NCI-H187 (cell line): ENCODE measurements at places on chromosomes 6 and 20.

- no peak for DNase-seq
Measured at GRCh38 chr6:143262859-143263258, 187.6 kb downstream of the ADAT2 start.

- no peak for DNase-seq
Measured at GRCh38 chr6:26033941-26034354, 53.3 kb upstream of the HFE start.

- DNase-seq: no peak
Measured at GRCh38 chr20:57434390-57434700, 43.1 kb downstream of the RBM38 start.

GRCh38 chr6:147942363-147942762 lies 400.3 kb upstream of the SASH1 start:
- no peak for DNase-seq

DNA sequence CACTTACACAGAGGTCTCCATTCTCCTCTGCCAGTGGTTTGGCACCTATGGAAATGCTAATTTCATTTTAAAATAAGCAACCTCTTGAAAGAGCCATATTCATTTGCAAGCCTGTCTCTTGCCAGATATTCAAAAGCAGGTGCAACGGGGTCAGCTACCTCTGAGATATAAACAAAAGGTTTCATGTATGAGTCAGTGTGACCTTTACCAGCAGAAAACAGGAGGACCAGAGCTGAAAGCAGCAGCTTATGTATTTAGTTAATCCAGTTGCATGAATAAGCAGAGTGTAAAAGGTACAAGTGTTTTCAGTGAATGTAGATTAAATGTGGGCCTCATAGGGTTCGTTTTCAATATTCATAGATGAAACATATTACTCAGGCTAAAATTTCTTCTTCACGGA lies 56.0 kb downstream of the TENT5A start:
- no peak for DNase-seq

DNA sequence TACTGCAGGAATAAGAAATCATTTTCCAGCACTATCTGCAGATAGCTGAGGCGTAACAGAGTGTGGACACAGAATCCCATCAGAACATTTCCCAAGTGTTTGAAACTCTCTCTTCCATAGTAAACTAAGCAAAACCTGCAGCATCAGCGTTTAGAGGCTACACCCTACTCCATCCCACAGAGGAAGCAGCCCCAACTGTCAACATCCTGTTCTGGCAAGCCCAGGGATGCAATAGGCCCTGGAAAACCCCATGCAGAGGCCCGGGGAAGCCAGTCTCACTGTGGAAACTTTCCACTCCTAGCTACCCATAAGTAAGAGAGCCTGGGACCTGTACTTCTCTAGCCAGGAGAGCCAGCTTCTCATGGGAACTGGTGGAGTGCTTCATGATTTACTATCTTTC lies 129.4 kb downstream of the LY86 start:
- no peak for DNase-seq

- no peak for DNase-seq
Measured at GRCh38 chr6:83613378-83613777, 95.5 kb downstream of the SNAP91 start.

DNA sequence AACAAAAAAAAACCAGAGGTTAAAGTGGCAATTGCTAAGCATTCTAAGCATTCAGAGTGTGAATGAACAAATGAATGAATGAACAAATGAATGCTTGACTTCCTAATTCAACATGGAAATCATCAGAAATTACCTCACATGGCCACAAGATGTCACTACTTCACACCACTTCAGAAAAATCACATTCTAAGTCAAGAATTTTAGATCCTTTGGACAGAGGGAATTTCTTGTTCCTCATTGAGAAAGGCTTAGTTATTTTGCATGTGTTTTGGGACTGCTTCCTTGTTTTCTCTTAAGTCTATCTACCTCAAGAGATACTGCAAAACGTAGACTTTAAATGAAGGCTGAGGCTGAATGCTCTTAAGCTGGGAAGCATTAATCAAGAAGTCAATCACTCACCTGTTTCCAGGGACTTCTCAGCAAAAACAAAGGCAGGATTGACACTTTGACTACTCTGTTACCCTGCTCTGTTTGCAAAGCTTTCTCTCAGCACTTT lies 120.2 kb downstream of the MBOAT1 start:
- no peak for DNase-seq

- no peak for DNase-seq
Measured at GRCh38 chr6:26575494-26575939, 21.2 kb upstream of the ABT1 start.

DNA sequence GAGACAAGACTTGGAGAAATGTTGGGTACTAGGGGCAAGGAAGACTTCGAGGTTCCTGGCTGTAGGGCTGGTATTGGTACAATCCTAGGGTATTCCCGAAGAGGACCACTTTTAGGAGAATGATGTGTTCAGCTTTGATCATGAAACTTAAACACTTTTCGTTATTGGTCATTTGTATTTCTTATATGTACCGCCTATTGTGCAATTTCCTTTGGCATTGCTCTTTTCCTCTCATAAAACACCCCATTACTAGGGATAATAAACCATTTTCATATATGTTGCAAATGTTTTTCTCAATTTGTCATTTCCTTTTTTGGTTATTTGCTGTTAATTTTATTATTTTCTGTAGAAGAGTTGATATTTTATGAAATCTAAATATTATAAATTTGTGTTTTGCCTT lies 18.9 kb upstream of the ARFGEF3 start:
- DNase-seq: no peak

DNA sequence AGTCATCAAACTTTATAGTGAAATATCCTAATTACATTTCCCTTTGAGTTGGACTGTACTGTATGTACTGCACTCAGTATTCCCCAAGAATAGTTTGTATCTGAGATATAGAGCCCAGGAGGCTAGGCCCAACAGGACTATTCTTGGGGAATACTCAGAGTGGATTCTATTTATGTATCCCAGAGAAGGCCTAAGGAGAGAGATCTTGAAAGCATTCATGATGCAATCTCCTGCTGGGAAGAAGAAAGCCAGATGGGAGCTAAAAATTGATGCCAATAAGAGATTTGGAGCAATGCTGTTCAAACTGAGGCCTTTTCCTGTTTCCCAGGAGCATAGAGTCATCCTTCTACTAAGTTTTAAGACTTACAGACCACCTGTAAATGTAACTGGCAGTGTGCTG lies 452.1 kb upstream of the PLCB4 start:
- no peak for DNase-seq

GRCh38 chr6:127796713-127797112 lies 104.1 kb downstream of the THEMIS start:
- DNase-seq: no peak

- no peak for DNase-seq
Measured at GRCh38 chr20:36784900-36785299, 11.3 kb upstream of the DSN1 start.

DNA sequence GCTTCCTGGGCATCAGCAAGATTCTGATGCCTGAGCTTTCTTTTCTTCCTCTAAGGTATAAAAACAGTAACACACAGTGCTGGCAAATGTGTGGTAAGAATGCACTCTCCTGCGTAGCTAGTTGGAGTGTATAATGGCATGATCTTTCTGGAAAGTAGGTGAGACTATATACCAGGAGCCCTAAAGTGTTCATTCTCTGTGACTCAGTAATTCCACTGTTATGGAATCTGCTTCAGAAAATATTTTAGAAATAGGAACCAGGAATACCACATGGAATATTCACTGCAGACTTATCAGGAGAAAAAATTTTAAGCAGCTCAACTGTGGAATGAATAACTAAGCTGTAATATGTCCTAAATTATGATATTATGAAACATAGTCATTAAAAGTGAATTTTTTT lies 16.9 kb upstream of the CSE1L start:
- no peak for DNase-seq

GRCh38 chr6:127566651-127567050 lies 10.3 kb upstream of the C6orf58 start:
- DNase-seq: no peak

- no peak for DNase-seq
Measured at GRCh38 chr6:122995921-122996793, at the start of gene CLVS2. TSS of gene CLVS2 (plus strand) at chr6:122996235. CDS start at chr6:122997778, 1,543 bp downstream.

GRCh38 chr20:33255005-33255404 lies 19.2 kb downstream of the BPIFA1 start:
- no peak for DNase-seq

- DNase-seq: peak; percentile 20
Measured at GRCh38 chr20:57498425-57499400, 26.2 kb downstream of the CTCFL start.

GRCh38 chr6:41182069-41183034 lies 18.6 kb downstream of the TREML2 start:
- peak; percentile 57 for DNase-seq

DNA sequence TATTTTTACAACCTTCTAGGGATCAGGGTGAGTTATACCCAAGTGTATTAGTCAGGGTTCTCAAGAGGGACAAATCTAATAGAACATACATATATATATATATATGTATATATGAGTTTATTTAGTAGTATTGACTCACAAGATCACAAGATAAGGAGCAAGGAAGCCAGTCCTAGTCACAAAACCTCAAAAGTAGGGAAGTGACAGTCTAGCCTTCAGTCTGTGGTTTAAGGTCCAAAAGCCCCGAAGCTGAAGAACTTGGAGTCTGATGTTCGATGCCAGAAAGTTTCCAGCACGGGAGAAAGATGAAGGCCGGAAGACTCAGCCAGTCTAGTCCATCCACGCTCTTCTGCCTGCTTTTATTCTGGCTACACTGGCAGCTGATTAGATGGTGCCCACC lies 632.7 kb upstream of the AGPAT4 start:
- DNase-seq: no peak

GRCh38 chr6:11358904-11359830 lies 126.7 kb upstream of the NEDD9 start:
- no peak for DNase-seq

- DNase-seq: no peak
Measured at GRCh38 chr6:139236105-139236504, 55.7 kb downstream of the TXLNB start.

- no peak for DNase-seq
Measured at GRCh38 chr6:138410048-138410735, 6.2 kb downstream of the HEBP2 start.

DNA sequence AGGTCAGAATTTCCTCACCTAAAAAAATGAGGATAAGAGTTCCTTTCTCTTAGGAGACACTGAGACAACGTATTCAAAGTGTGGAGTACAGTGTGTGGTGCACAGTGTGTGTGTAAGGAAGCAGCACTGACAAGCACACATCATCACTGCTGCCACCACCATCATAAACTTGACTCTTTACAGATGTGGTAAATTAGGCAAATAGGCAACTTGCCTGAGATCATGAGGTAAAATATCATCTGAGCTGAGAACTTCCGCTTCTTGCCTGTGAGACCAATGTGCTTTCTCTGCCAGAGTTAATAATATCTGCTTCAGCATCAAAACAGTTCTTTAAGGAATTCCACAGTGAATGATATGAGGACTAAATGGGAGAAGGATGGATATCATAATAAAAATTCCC lies 52.7 kb downstream of the LYRM4 start:
- DNase-seq: no peak

- no peak for DNase-seq
Measured at GRCh38 chr20:37921341-37921929, 18.5 kb downstream of the VSTM2L start.

DNA sequence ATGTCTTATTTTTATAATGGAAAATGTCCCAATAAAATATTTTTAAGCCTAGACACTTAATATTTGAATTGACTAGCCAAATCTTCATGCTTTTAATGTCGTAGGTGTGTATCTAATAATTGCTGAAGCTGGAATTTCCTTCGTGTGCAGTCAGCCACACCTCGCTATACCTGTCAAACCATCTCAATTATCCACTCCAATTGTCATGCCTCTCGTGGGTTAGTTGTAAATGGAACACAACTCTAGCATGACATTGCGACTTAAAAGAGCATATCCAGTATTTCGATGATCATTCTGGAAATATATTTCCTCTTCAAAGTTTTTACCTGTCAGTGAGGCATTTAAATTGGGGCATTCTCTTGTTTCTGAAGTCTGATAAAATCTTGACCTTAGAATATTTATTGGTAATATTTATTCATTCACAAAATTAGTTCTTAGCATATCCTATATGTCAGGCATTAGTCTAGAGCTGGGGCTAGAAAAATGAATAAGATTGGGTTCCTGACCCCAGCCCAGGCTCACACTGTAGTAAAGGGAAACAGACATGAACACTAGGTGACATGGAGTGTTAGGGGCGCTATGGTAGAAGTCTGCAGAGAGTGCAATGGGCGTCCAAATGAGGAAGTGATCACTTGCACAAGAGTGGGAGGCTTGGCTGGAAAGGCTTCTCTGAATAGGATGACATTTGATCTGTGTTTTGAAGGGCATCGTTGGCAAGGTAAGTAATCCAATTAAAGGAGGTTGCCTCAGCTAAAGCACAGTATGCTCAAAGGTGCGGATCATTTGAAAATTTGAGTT lies 11.0 kb upstream of the CFAP206 start:
- peak; percentile 11 for DNase-seq

DNA sequence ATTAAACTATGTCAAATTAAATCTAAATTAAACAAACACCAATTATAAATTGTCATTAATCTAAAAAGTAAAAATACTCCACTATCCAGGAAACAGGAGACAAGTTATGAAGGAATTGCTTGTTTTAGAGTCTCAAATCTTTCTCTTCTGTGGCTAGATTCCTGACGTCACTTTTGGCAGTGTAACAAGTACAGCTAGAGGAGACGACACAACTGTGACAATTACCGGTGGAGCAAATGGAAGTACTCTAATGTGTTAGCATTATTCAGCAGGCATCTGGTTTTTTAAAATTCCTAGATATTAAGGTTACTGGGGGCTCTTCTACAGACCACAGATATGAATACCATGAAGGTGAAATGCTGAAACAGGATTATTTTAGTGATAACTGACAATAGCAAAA lies 1042.7 kb downstream of the EPHA7 start:
- DNase-seq: no peak

DNA sequence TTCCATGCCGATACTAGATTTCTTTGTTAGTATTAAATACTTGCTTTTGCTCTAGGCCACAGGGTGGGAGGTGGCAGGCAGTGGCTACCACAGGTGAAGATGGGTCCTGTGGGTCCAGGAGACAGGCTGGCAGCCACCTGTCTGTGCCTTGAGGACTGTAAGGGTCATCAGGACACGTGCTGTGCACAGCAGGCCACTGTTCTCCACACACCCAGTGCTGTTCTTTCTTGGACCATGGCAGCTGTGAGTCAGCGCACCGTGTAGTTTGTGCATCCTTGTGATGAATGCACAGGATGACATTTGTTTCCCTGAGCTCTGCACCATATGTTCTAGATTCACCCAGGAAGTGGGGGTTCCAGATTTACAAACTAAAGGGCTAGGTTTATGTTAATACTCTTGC lies 317.0 kb downstream of the ZFAND3 start:
- no peak for DNase-seq

DNA sequence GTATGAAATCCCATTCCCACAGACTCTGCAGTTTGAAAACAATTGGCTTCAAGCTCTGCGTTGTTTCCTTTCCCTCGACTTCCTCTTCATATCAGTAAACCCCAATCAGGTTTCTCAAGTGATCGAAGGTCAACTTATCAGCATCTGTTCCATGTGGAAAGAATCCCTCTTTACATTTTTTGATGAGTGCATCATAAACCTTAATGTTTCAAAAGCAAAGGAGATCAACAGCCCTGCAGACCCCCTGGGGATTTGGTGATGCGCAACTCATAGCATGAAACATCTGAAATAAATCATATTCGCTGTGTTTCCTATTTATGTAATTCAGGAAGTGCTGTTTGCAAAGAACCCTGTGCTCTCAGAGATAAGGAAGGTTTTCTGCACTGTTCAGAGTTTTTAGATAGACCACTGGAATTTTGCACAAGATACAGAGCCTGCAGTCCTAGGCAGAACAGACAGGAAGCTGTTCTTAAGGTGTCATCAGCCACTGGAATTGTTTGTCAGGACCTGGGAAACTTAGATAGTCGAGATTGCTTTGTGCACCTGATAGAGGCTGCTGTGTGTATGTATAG lies 216.0 kb downstream of the HIVEP2 start:
- DNase-seq: no peak
